ENCODE measurements at places on chromosomes 12 and 14.
A peak's percentile ranks its signal among the peaks of the same experiment; 100 is the strongest.

DNA sequence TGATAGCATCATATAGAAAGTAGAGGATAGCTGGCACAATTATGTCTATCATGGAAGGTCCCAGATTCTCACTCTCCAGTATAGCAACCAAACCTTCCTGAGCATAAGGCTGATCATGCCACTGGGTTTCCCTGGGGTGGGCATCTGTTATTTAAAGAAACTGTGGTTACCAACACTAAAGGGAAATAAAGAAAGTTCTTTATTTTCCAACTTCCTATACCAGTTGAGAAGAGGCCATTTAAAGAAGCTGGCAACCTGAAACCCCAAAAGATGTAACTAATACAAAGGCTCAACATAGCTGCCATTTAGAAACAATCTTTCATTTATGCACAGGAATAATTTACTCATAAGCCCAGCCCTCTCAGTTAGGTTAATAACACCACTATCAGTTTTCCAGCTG is 3.1 kb downstream of the BCAT1 start:
- DNase-seq = no peak

DNA sequence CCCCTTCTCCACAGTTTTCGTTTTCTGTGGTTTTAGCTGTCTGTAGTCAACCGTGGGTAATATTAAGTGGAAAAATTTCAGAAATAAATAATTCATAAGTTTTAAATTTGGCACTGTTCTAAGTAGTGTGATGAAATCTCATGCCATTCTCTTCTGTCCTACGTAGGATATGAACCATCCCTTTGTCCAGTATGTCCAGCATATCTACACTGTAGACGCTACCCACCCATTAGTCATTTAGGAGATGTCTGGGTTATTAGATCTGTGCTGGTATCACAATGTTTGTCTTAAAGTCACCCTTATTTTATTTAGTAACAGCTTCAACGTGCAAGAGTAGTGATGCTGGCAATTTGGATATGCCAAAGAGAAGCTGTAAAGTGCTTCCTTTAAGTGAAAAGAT is 44.7 kb downstream of the ATF7IP start:
- no peak for DNase-seq

GRCh38 chr14:93984070-93984469 is 7.7 kb upstream of the ASB2 start:
- no peak for DNase-seq

- DNase-seq = no peak
Measured at GRCh38 chr14:51515611-51516010, 136.1 kb upstream of the FRMD6 start.

GRCh38 chr14:104094709-104095425 is 9.4 kb downstream of the ASPG start:
- DNase-seq = peak; percentile 85

DNA sequence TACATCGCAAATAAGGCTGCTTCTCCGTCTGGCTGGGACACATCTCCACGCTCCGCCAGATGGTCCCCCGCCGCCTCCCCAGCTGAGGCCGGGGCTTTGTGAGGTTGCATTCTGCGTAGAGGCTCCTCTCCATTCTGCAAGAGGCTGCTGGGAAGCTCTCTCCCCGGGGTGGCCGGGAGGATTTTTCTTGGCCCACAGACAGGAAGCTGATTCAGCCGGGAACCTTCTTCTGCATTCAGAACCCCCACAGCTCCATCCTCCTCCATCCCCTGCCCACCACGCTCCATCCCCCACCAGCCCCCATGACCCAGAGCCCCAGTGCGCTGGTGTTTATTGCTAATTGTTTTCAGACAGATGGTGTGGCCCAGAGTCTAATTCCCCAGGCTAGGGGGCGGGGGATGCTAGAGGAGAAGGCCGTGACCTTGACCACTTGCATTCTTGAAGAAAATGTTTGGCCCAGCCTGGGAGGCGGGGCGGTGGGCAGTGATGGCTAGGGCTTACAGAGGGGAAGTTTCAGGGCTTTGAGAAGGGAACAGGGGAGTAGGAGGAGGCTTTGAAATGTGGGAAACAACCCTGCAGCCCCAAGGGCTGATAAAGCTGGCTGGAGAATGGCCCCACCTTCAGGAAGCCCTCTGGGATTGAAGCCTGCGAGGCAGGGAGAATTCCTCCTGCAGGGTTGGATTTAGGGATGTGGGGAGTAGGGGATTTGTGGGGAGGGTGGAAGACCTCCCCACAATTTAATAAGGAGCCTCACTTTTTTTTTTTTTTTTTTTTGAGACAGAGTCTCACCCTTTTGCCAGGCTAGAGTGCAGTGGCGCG is 88.5 kb upstream of the NCOR2 start:
- peak; percentile 98 for DNase-seq

DNA sequence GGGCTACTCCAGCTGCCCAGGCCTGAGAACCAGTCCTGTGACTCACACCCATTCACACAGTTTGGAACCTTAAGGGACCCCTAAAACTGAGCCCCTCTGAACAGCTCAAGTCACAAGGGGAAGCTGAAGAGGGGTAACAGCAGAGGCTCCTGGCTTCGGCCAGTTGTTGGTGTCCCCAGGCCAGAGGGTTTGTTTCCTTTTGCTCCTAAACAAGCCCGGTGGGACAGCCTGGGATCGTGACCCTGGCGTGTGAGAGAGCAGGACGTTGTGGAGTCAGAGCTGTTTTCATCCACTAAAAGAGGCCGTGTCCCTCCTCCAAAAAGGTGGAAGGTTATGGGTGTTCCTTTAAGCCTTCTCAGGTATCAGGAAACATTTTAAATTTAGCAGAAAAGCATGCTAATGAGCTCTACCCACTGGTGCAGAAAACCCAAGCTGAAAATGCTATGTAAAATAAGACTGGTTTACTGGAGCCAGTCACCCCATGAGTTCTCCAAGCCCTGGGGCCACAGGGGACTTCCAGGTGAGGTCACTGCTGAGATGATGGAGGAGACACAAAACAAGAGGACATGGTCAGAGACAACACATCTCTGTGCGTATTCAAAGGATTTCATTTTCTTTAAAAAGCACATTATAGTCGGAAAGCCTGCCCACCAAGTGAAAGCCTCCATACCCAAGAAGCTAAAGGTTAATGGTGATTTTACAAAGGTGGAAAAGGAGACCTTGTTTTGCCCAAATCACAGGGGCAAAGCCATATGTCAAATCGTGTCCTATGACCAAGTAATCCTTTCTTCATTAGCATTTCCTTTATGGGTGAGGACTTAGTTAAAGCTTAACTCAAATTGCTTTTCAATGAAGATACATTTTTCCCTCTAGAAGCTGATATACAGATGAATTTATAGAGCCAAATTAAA is 14.1 kb downstream of the PRKAB1 start:
- no peak for DNase-seq

GRCh38 chr14:91925001-91925726 is 22.3 kb downstream of the FBLN5 start:
- DNase-seq = no peak
